ENCODE measurements at places on chromosomes 1 and 21.

- no peak for DNase-seq
Measured at GRCh38 chr1:99139876-99140275, 124.4 kb upstream of the PLPPR4 start.

GRCh38 chr1:225418598-225418997 lies 9.2 kb downstream of the LBR start:
- no peak for DNase-seq

DNA sequence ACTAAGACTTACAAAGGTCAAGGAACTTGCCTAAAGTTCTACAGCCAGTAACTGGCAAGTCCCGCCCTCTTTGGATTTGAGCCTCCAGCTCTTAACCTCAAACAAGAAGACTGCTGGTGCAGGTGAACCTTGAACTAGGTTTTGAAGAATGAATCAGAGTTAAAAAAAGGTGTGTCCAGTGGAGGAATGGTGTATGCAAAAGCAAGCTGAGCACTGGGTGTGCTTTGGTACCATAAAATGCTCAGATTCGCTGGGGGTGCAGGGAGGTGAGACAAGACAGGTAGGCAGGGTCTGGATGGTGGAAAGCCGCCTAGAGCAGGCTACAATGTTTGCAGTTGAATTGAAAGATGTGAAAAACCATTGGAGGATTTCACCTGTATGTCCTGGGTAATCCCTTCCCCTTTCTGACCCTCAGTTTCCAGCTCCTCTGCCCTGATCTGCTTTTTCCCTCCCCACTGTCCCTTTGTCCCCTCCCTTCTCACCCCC lies 39.8 kb downstream of the FOXD2 start:
- no peak for DNase-seq

GRCh38 chr1:61198554-61198953 lies 116.2 kb downstream of the NFIA start:
- DNase-seq = no peak

DNA sequence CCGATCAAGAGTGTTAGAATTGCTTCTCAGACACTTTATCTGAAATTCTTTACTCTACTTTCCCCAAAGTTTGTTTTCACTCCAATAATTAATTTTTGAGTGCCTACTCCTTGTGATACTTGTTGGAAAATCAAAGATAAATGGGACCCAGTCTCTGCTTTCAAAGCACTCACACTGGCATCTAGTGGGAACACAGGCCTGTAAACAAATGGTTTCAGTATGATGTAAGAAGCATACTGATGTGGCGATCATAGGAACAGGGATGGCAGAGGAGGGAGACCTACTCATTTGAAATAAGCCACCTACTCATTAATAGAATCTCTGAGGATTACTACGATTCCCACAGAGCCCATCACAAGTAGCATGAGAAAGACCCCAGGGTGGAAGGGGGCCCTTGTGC lies 273.7 kb upstream of the ST6GALNAC5 start:
- no peak for DNase-seq

All from GM19239 (cell line).